SIG-M5 (cell line): ENCODE measurements at places on chromosomes 3 and 15.

DNA sequence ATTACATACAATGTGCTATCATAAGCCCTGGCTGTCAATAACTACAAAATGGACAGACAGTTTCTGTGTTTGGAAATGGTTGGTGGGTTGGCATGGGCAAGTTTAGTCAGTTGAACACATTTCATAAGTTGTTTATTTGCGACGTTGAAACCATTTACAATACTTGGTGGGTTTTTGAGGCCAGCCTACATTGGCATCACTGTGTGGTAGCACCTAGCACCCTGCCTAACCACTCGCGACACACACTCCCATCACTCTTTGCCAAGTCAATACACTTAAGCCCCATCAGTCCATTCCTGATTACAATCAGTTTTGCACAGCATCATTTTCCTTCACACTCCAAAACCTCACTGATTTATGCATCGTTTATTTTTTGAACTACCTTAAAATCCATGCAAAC, 13.8 kb downstream of the PROK2 start:
- DNase-seq: no peak

DNA sequence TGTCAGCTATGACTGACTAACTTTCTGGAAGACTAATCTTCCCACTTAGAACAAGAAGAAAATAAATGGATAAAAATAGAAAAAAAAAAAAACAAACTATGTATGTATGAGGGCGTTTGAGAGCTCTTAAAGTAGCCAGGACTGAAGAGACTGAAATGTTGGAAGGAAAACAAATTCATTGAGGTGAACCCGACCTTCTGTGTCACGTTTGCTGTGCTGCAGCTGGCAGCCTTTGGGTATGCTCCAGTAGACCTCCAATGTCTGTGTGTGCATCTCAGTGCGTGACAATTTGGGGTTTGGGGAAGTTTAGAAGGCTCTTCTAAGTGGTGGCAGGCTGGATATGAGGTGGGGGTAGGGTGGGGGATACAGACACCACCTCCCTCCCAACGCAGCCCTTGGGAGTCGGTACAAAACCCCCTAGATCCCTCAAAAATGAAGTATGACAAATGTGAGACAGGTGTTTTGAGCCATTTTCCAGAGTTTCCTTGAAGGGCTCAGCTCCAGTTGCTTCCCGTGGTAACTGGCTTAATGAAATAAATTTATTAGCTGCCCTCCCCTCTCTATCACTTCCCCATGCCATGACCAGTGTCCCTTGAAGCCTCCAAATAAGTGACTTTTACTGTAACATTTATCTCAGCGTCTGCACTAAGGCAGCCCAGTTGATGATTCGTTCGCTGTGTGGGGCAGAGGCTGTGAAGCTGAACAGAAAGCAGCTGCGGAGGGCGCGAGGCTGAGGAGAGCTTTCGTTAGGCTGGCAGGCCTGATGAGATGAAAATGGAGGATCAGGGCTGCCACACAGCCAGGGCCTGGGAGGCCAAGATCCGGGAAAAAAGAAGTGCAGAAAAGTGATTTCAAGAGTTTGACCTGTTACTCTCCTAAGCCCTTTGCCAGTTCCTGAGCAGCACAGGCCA, 34.9 kb upstream of the GABRB3 start:
- DNase-seq: no peak

DNA sequence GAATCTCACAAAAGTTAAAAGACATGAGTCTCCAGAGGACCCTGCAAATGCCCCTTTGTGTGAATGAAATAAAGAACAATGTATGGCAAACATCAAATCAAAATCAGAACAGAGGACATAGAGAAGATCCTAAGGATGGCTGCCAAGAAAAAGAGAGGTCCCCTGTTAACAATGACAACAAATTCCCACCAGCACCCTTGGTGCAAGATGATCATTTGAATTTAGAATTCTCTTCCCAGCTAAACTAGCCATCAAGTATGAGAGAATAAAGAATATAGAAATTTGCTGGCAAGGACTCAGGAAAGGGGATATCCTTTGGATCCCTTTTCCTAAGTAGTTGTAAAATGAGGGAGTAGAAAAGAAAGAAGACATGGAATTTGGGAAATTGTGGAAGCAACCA, 8.2 kb downstream of the GP5 start:
- DNase-seq: no peak

DNA sequence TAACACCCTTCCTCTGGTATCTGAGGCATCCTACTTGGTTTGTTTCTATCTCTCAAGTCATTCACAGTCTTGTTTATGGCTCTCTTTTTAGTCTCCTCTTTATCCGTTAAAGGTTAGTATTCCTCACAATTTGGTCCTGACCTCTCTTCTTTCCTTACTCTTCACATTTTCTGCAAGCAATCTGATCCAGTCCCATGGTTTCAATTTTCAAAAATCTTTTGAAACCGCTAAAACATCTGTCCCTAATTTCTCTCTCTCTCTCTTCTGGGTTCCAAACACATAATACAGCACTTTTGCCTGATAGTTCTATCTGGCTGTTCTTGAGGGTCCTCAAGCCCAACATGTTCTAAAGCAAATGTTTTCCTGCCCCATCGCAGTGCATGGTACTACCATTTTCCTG, 149.0 kb downstream of the SERPINI1 start:
- no peak for DNase-seq

DNA sequence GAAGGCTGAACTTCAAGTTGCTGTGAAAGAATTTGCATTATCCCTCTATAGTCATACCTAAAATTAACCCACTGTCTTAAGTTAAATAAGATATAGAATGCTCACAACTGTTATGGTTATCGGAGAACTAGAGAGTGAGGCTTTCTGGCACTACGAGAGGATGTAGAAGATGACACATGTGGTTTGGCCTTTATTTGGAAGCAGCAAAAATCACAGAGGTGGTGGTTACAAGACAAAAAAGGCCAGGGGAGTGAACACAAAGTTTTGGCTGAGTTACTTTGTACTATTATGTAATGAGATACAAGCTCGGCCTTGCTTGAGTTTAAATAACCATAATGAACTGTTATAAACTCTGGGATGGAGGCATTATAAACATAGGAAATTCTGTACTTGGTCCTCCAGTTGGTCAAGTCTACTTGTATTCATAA, 78.3 kb upstream of the ICE2 start:
- DNase-seq: no peak

DNA sequence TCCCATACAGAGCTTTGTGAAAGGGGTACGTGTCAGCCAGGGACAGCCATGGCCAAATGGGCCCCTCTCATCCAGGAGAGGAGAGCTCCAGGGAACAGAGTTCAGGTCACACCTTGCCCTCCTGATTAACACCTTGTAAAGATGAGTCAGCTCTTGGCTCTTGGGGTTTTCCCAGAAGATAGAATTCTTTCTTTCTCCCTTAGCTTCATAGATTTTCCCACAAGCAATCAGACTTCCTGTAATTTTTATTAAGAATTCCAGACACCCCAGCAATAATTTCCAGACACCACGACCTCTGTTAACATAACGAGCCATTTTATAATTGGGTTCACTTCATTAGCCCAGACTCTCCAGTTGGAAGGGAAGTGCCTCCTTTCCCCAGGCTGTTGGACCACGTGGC, 86.4 kb downstream of the LRTM1 start:
- DNase-seq: no peak

- no peak for DNase-seq
These were observed 951 bp downstream of the GPR62 start for GRCh38 chr3:51955893-51956770.

GRCh38 chr15:70084461-70084860, 13.3 kb downstream of the TLE3 start:
- no peak for DNase-seq

DNA sequence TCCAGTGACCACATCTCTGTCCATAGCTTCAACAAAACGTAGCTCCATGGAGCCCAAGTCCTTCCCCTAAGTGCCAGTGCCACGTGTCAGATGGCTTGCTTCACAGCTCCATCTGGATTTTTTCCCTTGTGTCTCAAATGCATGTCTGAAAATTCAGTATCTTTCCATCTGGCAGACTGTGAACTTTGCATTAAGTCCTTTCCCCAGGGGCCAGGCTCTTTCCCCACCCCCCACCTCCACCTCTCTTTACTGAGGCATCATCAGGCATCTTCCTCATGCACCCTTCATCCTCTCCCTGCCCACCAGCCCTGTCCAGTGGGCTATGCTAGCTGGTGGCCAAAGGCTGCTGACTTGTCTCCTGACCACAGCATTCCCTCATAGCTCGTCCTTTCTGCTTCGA, 53.7 kb downstream of the PDIA5 start:
- no peak for DNase-seq

DNA sequence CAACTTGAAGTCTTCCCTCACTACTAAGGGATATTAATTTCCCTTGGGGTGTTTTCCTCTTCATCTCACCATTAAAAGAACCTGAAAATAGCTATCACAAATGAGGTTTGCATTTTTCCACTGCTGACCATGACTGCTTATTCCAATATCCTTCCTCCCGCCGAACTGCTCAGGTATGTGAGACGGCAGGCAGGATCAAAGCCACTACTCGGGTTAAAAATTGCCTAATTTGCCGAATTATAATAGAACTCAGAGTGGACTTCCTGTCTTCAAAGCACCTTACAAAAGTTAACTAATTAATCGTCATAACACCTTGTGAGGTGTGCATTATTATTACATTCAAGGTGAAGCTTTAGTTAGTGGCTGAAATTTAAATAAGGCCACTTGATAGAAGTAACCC, 655.2 kb upstream of the ADAMTS9 start:
- no peak for DNase-seq

GRCh38 chr3:22734207-22734606, 468.9 kb upstream of the UBE2E2 start:
- DNase-seq: no peak

- no peak for DNase-seq
These were observed 426.5 kb upstream of the RASGRP1 start for GRCh38 chr15:38991126-38991525.

GRCh38 chr15:38398134-38398533, 55.8 kb upstream of the FAM98B start:
- DNase-seq: no peak

GRCh38 chr3:64081235-64081630, 57.9 kb upstream of the PSMD6 start:
- no peak for DNase-seq

- DNase-seq: no peak
These were observed 262.0 kb downstream of the SHOX2 start for GRCh38 chr3:157844216-157844615.

DNA sequence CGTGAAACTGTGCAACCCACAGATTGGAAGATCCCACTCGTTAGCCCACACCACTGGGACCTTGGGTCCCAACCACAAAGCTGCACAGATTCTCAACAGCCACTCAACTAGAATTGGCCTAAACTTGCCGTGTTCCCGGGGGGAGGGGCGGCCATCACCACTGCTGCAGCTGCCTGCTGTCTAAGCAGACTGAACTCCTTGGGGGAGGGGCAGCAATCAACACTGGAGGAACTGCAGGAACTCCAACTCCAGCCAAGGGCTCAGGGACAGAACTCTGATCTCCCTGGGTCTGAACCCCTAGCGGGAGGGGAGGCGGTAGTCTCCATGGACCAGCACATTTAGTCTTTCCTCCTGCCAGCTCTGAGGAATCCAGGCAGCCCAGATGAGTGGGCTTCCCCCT, 205.9 kb downstream of the RSL24D1 start:
- no peak for DNase-seq
